ENCODE measurements at places on chromosomes 6 and 20.

GRCh38 chr6:41153451-41153850 lies 696 bp downstream of the TREML1 start:
- DNase-seq = no peak

DNA sequence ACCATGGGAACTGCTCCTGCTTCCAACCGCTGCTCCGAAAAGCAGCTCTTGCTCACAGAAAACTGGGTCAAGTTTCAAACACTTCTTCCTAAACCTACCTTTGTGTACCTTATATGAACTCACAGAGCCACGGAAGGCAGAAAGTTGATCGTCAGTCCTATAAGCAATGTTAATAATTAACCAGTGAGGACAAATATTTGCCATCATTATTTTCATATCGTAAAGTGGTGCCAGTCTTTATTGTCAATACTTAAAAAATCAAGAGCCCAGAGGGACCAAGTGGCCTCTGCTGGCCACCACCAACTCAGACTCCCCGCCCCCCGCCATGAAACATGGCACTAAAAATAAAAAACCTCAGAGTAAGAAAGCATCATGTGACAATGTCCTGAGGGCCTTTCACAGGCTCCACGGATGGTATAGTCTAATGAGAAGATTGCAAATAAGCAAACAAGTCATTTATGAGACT lies 9.1 kb upstream of the PBOV1 start:
- no peak for DNase-seq

DNA sequence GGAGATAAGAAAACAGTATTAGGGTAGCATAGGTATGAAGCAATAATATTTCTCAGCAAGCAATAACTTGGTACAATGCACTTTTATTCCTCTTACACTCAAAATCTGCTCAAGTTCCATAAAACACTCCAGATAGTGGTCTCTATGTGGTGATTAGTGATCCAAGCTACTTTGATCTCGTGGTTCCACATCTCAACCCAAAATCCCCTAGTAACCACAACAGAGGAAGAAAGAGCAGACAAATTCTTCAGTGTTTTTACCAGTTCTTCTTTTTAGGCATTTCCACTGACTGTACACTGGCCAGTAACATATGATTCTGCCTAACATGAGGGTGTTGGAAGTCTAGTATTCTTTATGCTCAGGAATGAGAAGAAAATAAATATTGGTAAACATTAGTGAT lies 309.0 kb upstream of the PTCHD4 start:
- DNase-seq = no peak

GRCh38 chr6:83592770-83593394 lies 80.5 kb downstream of the PRSS35 start:
- DNase-seq = peak; percentile 26

DNA sequence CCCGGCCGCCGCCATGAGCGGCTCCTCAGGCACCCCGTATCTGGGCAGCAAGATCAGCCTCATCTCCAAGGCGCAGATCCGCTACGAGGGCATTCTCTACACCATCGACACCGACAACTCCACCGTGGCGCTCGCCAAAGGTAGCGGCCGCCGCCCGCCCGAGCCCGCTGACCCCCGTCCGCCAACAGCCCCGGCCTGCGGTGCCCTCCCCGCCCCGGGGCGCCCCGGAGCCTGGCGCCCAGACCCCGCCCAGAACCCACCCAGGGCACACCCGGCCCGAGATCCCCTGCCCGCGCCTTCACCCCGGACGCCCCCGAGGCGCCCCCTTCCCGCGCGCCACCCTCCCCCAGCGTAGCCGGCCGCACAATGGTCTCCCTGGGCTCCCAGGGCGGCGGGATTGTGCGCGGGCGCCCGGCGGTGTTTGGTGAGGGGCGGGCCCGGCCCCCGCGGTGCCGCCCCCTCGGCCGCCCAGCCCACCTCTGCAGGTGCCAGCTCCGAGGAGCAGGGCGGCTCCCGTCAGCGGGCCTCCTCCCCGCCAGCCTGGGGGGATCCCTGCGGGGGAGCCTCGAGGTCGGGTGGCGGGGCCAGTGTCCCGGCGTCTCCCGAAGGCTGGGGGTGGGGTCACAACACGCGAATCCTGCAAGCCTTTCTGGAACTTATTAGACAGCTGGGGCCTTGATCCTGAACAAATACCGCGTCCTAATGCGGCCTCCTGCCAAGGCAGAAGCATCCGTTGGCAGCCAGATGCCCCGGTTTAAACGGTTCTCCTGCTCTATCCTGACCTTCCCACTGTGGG lies 577 bp downstream of the LSM14B start:
- peak; percentile 38 for DNase-seq

- no peak for DNase-seq
These were observed 219.7 kb downstream of the FARS2 start for GRCh38 chr6:5481033-5481432.

GRCh38 chr20:1185790-1186334 lies 1.1 kb upstream of the TMEM74B start:
- DNase-seq = peak; percentile 72

DNA sequence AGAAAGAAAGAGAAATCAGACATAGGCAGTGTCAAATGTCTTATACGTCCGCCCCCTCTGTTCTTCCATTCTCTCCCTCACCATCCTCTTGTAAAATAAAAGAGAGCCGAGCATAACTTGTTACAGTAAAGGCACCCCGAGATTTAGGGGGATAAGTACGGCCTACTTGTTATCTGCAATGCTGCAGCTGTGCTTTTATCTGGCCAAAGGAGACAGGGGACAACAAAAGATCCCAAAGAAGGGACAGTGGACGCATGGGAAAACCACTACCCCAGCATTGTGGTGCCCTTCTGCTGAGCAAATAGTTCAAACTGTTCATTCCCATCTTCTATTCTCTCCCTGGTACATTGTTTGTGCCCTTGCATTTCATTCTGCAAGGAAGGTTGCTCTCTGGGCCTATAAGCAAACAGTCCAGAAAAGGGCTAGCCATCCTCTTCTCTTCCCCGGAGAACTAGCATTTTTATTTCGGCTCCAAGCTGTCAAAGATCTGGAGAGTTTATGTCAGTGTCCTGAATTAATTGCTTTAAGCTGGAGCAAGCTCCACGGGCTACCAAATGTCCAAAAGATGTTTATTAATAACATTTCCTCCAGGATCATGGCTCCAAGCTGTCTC lies 22.3 kb downstream of the FOXA2 start:
- DNase-seq = no peak

DNA sequence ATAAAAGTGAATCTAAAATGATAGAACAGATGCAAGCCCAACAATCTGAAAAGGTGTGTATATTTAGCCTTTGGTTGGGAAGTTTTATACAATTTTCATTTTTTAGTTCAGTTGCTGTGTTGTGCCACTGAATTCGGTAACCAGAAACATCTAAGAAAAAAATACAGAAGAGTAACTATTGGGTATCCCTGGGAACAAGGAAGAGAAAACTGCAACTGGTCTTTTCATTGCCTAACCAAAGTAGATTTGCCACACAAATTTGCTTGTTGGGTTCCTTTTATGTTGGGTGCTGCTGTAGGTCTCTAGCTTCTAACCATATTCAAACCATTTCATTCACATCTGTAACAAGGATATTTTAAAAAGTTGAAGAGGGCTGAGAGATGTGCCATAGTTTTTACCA lies 2.8 kb upstream of the TMEM30A start:
- DNase-seq = no peak

GRCh38 chr6:112040956-112041355 lies 12.9 kb upstream of the CCN6 start:
- no peak for DNase-seq

GRCh38 chr20:43744151-43744611 lies 17.4 kb upstream of the GTSF1L start:
- DNase-seq = no peak

DNA sequence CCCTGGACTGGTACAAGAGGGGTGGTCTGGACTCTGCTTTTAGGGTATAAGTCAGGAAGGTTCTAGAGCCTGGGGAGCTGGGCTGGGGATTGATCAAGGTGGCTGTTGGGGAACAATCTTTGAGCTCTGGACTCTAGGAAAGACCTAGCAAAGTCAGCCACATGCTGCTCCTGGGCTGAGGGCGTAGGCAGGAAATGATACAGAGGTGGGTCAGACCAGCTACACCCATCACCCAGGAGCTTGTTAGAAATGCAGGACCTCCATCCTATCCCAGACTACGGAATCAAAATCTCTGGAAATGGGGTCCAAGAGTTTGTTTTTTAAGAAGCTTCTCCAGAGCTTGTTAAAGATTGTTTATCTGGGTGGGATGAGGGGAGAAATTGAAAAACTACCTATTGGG lies 9.4 kb downstream of the ADTRP start:
- DNase-seq = no peak

GRCh38 chr6:147226163-147226724 lies 22.0 kb downstream of the STXBP5 start:
- DNase-seq = no peak

DNA sequence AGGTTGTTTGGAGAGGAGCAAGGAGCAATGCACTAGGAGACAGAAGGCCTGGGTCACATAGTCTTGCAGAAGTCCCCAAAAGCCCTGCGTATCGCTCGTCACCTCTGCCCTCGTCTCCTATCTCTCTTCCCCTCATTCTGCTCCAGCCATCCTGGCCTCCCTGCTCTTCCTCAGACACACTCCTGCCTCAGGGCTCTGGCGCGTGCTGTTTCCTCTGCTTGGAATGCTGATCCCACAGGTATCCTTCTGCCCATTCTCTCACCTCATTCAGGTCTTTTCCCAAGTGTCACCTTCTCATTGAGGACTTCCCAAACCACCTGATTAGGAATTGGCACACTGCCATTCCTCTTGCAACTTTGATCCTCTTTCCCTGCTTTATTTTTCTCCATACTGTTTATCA lies 9.0 kb upstream of the SLC2A10 start:
- no peak for DNase-seq

GRCh38 chr6:3867641-3868502 lies 18.7 kb downstream of the FAM50B start:
- DNase-seq = peak; percentile 53

- no peak for DNase-seq
These were observed 37.5 kb downstream of the MAK start for GRCh38 chr6:10800810-10801209.

DNA sequence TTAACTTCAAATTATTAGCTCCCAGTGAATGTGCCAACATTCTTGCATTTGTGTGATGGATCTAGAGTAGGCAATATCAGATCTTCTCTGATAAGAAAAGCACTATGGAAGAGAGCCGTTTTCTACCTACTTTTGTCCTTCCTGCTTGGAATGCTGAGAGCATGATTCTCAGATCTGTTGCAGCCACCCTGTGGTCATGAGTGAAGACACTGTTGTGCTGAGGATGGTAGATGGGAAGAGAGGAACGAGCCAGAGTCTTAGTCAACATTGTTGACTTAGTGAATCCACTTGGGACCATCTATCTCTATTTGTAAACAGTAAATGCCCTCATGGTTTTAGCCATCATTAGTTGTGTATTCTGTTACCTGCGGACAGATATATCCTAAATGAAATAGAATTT lies 202.6 kb downstream of the CD109 start:
- no peak for DNase-seq

DNA sequence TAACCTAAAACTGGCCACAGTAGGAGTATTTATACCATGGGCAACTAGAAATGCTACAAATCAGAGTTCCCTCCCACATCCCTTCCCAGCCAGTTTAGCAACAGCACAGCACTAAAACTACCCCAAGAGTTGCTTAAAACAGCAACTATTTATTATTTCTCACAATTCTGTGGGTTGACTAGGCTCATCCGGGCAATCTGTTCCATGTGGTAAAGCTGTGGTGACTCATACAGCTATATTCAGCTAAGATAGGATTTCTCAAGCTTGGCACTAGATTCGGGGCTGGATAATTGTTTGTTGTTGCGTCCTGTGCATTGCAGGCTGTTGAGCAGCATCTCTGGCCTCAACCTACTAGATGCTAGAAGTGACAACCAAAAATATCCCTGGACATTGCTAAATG lies 8.6 kb upstream of the HECA start:
- DNase-seq = peak; percentile 84

- DNase-seq = no peak
These were observed 44.9 kb upstream of the PKHD1 start for GRCh38 chr6:52132292-52132691.

DNA sequence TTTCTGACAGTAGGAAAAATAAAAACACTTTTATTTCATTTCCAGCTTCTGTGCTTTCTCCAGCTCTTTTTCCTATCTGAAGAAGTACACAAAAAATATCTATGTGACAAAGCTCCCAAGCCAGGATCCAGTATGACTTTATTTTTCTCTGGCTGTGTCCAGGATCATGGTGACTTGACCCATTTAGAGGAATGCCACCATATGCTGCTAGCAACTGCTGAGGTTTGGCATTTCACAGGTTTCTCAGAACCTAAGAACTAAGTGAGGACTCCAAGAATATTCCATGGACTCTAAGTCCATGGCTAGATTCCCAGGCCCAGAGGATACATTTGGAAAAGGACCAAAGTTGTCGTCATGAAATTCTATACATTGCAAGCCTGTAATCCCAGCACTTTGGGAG lies 876.6 kb upstream of the FLRT3 start:
- DNase-seq = no peak

- no peak for DNase-seq
These were observed 48.1 kb upstream of the SMLR1 start for GRCh38 chr6:130778946-130779657.

GRCh38 chr6:160519603-160520042 lies 144.5 kb downstream of the LPA start:
- no peak for DNase-seq

GRCh38 chr6:110528101-110528929 lies 51.9 kb upstream of the SLC22A16 start:
- DNase-seq = peak; percentile 68

GRCh38 chr6:44061375-44062104 lies 65.7 kb downstream of the MRPL14 start:
- DNase-seq = no peak

DNA sequence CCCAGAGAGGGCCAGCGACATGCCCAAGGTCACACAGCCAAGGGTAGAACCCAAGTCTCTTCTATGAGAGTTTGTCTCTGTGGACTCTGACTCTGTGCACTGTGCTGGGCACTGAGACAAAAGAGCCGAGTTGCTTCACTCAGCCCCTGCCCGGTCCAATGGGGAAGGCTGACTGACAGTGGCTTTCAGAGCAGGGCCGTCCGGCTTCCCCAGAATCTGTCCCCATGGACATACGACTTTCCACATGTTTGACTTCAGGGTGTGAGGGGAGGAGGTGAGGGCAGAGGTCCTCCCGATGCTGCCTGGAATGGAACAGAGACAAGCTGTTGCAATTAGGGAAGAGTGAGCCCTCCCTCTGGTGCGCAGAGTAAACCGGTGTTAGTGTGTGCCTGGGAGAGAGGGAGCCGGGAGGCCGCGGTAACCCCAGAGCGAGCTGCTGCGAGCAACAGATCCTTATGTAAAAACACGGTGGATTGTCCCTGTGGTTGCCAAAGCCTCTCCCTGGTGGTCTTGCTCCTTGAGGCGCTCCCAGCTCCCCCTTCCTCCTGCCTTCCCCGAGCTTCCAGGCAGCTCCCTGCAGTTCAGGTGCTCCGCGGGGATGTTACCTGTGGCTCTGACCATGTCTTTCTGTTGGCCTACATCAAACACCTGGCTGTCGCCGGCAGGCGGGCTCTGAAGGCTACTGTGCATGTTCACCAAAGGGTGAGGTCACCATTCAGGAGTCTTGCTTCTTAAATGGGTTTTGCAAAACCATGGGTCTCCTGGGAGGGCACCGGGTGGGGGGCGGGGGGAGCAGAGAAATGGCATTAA lies 672 bp downstream of the SIRPA start:
- DNase-seq = no peak

- peak; percentile 67 for DNase-seq
These were observed 4.0 kb downstream of the MKKS start for GRCh38 chr20:10430000-10430466.
